ENCODE measurements at places on chromosomes 7 and 10.
A peak's percentile ranks its signal among the peaks of the same experiment; 100 is the strongest.

GRCh38 chr7:100679129-100679926, 5.8 kb downstream of the GNB2 start:
- DNase-seq, result no peak

DNA sequence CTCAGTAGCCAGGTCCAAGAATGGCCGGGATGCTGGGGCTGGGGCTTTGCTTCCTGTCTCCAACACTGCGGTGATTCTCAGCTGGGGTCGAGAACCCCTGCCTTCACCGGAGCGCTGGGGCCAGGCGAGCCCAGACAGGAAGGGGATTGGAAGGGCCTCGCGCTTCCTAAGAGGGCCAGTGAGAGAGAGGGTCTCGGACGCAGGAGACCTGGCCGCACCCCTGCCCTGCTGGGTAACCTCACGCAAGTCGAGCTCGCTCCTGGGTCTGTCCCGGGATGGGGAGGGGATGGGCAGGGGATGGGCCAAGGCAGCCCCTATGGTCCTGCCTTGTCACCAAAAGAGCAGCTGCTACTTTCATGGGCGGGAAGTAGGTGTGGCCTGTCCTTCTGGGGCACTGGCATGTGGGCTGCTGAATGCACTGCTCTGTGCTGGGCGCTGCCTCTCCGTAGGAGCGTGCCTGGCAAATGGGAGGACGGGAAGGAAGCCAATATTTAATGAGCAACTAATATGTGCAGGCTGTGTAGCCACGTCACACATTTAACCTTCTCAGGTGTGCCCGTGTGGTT, 20.0 kb downstream of the KCNK18 start:
- DNase-seq, result peak; percentile 13

DNA sequence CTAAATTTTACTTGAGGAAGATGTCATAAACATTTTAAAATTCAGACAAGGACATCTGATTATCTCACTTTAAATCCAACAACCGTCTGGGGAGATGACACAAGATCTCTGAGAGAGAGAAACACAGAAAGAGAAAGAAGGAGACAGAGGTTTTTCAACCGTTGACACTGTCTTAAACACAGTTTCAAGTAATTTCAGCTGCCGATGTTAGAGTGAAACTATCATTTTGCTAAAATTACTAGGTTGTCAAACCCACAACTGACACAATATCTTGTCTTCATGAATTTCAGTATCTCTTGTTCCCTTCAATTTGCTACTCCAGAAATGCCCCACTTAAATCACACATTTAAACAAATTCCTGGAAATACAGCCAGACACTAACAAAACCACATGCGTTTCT, 174.8 kb downstream of the RAPGEF5 start:
- no peak for DNase-seq

DNA sequence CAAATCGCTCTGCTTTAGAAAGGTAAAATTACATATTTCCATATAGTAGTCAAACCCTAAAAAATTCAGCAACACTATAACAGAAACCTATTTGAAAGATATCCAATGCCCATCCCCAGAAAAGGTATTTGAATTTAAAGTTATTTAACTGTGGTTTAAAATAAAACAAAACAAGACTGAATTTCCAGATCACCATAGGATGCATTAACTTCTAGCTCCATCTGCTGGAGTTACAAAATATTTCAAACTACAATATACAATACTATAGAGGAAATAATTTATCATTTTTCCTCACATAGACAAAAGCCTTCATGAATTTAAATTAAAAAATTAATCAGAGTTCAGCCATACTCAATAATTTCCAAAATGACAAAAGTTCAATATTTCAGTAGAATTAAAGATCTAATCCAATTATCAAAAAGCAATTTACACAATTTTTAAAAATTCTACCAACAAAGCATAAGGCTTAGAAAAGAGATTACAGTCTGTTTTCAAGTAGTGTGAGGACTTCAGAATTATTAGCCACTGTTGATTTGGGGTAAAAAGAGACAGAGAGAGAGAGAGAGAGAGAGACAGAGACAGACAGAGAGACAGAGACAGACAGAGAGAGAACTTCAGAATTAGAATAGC, 75.9 kb downstream of the LMBR1 start:
- DNase-seq, result no peak

DNA sequence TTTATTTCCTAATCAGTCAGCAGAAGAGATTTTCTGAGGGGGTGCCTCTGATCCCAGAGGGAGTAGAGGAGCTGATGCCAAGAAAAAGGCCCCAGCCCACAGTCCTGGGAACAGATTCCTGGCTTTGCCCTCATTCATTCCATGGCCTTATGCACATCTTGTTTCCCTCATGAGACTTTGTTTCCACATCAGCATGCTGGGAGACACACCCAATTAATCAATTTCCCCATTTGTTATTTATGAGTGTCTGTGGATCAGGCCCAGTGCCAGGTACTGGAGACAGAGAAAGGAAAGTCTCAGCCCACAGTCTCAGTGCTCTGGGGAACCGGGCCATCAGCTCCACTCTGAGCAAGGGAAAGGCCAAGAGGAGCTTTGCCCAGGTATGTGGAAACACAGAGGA, 496.2 kb upstream of the ZMIZ1 start:
- no peak for DNase-seq

- no peak for DNase-seq
Observed at GRCh38 chr7:70595755-70596597, 536.0 kb upstream of the GALNT17 start.

DNA sequence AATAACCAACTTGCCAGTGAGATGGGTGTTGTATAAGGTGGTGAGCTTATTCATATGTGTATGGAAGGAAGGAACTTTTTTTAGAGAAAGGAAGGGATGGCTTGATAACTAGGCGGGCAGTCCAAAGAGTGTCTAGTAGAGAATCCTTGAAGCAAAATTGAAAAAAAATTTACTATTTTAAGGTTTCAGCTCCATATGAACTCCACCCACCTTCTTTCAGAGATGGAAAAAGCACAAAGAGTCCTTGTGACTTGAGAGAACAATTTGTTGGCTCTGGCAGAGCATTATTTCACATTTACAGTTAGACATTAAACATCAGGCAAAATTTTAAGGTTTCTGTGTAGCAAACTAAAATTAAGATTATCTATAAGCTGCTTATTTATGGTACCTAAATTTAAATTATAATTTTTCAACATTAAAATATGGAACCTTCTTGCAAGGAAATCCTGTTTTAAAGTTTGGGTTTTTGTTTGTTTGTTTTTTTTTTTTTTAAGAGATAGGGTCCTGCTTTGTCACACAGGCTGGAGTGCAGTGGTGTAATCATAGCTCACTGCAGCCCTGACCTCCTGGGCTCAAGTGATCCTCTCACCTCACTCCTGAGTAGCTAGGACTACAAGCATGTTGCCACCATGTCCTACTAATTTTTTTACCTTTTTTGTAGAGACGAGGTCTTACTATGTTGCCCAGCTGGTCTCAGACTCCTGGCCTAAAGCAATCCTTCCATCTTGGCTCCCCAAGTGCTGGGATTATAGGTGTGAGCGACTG, 12.2 kb downstream of the PTPN12 start:
- no peak for DNase-seq

DNA sequence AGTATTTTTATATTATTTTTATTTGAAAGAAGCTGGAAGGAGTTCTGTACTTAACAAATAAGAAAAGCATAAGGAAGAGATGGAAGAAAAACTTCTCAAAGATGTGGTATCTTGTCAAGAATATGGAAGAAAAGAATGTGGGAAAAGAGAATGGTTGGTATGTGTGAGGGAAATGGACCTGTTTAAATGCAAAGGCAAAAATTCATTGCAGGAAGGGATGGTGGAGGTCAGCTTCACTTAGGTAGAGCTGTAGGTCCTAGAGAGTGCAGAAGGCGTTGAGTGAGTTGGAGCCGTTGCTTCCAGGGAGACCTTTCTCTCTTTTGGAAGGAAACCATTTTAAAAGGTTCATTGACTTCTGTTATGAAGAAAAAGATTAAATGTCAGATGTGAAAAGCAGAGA, 107.3 kb downstream of the EXOC4 start:
- DNase-seq, result no peak

DNA sequence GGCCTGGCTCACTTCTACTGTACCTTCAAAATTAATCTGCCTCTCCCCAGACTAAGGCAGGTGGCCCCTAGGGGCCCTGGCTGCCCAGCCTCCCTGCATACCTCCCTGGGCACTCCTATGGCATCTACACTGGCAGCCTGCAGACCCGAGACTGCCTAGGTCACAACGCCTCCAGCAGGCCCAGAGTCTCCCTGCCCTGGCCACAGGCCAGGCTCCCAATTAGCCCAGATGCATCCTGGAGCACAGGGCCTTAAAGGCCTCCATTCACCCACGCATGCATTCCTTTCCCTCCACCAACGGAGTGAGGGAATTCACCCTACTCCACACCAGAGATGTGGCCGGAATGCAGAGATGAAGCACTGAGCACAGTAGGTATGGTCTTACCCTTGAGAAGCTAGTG, 1.9 kb downstream of the CHAT start:
- no peak for DNase-seq

All from CD4-positive, alpha-beta T cell (primary cell).